Lower lobe of right lung (tissue), 2 donors: ENCODE measurements at places on chromosomes 11 and 22. TPM values are rescaled to one million over a fixed set of nuclear protein-coding genes. Genes with fewer than 3 reads are reported as not detected.

TRPM5 gene
- total RNA-seq, result not detected

DNA sequence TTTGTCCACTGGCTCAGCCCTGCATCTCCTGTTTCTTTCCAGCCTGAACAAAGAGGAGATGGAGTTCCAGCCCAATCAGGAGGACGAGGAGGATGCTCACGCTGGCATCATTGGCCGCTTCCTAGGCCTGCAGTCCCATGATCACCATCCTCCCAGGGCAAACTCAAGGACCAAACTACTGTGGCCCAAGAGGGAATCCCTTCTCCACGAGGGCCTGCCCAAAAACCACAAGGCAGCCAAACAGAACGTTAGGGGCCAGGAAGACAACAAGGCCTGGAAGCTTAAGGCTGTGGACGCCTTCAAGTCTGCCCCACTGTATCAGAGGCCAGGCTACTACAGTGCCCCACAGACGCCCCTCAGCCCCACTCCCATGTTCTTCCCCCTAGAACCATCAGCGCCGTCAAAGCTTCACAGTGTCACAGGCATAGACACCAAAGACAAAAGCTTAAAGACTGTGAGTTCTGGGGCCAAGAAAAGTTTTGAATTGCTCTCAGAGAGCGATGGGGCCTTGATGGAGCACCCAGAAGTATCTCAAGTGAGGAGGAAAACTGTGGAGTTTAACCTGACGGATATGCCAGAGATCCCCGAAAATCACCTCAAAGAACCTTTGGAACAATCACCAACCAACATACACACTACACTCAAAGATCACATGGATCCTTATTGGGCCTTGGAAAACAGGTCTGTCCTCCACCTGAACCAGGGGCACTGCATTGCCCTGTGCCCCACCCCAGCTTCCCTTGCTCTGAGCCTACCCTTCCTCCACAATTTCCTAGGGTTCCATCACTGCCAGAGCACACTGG is 5.0 kb downstream of the FTH1 start:
- DNase-seq, result no peak

DNA sequence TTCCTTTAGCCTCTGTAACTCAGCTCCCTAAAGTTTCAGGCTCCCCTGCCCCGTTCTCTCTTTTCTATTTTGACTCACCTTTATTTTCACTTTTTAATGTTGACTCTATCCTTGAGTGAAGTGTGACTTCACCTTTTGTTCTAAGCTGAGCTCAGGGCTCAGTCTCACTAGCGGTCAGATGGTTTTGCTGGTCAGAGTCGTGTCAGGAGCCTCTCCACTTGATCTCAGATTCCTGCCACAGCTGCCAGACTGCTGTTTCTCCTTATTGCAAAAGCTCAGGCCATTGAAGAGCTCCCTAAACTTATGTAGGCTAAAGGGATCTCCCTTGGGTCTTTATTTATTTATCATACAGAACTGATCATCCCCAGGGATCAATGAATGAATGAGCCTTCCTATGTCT is 13.7 kb upstream of the POU2AF2 start:
- DNase-seq, result no peak

GRCh38 chr11:98625526-98625925 is 395.2 kb upstream of the CNTN5 start:
- no peak for DNase-seq

GRCh38 chr22:42439821-42440674 is 7.8 kb upstream of the NFAM1 start:
- peak; percentile 74 for DNase-seq

GRCh38 chr11:20161923-20162744 is 1.9 kb upstream of the DBX1 start:
- no peak for DNase-seq

DNA sequence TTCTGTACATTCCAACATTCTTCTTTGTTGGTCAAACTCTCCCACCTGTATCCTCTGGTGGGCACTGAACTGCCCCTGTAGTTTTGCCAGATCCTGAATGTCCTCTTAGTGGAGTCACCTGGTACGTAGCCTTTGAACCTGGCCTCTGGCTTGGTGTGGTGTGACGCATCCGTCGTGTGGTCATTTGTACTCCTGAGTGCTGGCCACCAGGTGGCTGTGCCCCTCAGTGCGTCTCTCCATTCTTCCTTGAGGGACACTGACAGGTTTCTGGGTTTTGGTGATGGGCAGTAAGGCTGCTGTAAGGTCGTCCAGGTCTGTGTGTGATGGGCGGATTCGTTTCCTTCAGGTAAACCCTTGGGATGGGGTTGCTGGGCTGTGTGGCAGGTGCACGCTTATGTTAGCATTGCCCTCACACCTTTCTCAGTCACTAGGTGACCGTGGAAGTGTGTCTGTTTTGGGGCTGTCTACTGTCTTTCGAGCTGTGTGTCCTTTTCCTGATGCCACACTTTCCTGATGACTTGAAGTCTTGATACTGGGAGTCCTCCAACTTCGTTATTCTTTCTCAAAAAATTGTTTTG is 13.6 kb upstream of the RANBP1 start:
- no peak for DNase-seq

GRCh38 chr11:134712228-134713145 is 300.4 kb upstream of the B3GAT1 start:
- DNase-seq, result no peak

DNA sequence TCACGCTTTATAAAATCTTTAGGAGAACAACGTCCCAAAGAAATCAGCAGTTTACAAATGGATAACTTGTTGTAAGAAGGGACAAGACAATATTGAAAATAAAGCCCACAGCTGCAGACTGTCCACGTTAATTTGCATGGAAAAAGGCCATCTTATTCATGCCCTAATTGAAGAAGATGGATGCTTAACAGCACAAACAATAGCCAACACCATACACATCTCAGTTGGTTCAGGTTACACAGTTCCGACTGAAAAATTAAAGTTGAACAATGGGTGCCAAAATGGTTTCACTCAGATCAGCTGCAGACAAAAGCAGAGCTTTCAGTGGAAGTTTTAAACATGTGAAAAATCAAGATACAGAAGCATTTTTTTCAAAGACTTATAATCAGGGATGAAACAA is 314.2 kb downstream of the RAB38 start:
- DNase-seq, result no peak
